Progenitor cell of endocrine pancreas (in vitro differentiated cells): ENCODE measurements at places on chromosomes 2 and 18. TPM values are rescaled to one million over a fixed set of nuclear protein-coding genes. Genes with fewer than 3 reads are reported as not detected.

GRCh38 chr2:198314559-198315153 is 510.3 kb downstream of the PLCL1 start:
- H3K36me3 ChIP-seq: no peaks in the 10 kb centered on the region
- no peak overlapping the region for H3K4me3 ChIP-seq
- H3K27me3 ChIP-seq: peaks cover 32% of the 10 kb centered on the region
- no peak overlapping the region for H3K27ac ChIP-seq

- no peak overlapping the region for H3K4me3 ChIP-seq
- H3K27me3 ChIP-seq: peaks cover 8% of the 10 kb centered on the region
- H3K36me3 ChIP-seq: no peaks in the 10 kb centered on the region
- no peak for DNase-seq
- H3K4me1 ChIP-seq: peaks cover 8% of the 10 kb centered on the region
- peak overlapping the region; percentile 29 for H3K27ac ChIP-seq
Measured at GRCh38 chr2:74747411-74748080, 86.4 kb upstream of the HK2 start.

DNA sequence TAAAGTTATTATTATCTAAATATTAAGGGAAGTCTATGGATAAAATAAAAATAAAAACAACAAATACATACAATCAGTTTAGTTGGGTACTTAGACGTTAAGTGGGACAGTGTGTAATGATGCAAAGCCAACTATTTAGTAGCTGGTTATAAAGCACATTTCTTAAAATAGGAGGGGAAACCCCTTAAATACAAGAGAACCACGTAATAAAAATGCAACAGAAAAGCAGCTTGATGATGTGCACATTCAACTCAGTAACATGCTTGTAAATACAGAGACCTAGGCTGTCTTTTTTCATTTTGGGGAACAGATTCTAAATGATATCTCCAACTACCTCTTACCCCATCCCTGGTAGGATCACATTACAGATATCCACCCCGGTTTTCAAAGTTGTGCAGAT is 134.3 kb upstream of the AQP4 start:
- H3K36me3 ChIP-seq: peaks cover 5% of the 10 kb centered on the region
- no peaks in the 10 kb centered on the region for H3K27me3 ChIP-seq
- no peak overlapping the region for H3K27ac ChIP-seq
- H3K4me1 ChIP-seq: peaks cover 4% of the 10 kb centered on the region

- no peak for DNase-seq
- peaks cover 5% of the 10 kb centered on the region for H3K4me1 ChIP-seq
- no peak overlapping the region for H3K27ac ChIP-seq
- H3K27me3 ChIP-seq: no peaks in the 10 kb centered on the region
Measured at GRCh38 chr2:183892315-183892941, 705.9 kb upstream of the ZNF804A start.

ACMSD gene
- not detected in 2 replicates for total RNA-seq

POTEF gene
- total RNA-seq: 34.0 and 37.8 TPM in 2 replicates

UPP2 gene
- not detected in 2 replicates for total RNA-seq

TUBA3E gene
- not detected in 2 replicates for total RNA-seq
